Stimulated activated CD4-positive, alpha-beta T cell treated with anti-CD3 and anti-CD28 coated beads, Interleukin-1b, Interleukin-23, amount 100 ng/mL, for 4 hours (primary cell): ENCODE measurements at places on chromosomes 5 and 9.

GRCh38 chr9:22035591-22036011 is 26.5 kb upstream of the CDKN2B start:
- no peak for DNase-seq

DNA sequence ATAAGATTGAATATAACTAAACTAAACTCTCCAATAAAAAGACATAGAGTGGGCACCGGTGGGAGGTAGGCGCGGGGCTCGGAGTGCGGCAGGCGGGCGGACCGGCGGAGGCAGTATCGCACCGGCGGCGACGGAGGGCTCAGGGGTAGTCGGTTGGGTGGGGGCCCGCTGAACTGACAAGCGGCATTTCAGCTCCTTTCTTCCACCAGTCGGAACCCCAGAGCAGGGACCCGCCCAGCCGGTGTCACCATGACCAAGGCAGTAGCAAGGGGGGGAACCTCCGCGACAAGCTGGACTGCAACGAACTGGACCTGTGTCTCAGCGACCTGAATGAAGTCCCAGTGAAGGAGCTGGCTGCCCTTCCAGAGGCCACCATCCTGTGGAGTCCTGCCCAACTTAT is 156.7 kb downstream of the HINT1 start:
- DNase-seq: no peak

- DNase-seq: no peak
Observed at GRCh38 chr9:134327671-134328231, 1.5 kb downstream of the RXRA start.

DNA sequence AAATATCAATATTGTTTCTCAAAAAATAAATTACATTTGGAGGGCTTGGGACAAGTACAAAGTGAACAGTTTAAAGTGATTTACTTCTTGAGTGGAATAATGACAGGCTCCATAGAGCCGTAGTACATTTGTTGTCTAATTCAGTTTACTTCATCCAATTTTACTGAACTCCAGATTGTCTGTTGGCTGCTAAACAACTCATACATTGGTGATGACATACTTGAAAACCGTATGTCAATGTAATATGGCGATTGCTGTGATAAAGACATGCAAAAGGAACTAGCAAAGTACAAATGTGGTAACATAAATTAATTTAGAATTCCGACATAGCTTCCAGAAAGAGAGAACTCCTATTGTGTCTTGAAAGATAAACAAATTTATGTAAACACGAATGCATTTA is 1197.5 kb upstream of the CDH18 start:
- DNase-seq: no peak

DNA sequence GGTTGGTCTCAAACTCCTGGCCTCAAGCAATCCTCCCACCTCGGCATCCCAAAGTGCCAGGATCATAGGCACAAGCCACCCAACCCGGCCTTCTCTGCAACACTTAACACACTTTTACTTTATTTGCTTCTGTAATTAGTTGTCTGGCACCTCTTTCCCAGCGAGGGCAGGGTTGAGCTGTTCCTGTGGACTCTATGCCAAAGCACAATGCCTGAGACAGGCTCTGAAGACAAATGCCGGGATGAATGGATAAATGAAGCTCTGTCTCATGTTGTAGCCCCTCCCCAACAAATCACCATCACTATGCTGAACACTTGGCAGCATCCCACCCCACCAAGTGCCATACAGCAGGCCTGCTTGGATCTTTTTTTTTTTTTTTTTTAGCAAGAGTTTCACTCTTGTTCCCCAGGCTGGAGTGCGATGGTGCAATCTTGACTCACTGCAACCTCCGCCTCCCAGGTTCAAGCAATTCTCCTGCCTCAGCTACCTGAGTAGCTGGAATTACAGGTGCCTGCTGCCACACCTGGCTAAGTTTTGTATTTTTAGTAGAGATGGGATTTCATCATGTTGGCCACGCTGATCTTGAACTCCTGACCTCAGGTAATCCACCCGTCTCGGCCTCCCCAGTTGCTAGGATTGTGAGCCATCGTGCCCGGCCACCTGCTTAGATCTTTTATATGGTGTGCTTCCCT is 21.3 kb downstream of the GPX3 start:
- no peak for DNase-seq

- DNase-seq: no peak
Observed at GRCh38 chr5:139828207-139828895, 32.7 kb downstream of the PSD2 start.

DNA sequence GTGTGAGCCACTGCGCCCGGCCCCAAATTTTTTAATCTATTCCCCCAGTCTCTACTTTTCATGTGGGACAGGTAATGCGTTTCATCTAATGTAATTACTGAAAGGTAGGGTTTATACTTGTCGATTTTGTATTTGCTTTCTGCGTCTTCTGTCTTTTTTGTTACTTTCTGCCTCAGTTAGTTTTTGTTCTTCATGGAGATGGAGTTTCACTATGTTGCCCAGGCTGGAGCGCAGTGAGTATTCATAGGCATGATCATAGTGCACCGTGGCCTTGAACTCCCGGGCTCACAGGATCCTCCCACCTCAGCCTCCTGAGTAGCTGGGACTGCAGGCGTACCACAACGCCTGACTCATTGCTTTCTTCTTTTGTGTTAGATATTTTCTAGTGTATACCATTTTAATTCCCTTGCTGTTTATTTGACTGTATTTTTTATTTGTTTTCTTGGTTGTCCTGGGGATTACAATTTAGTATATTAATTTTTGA is 23.4 kb downstream of the EHMT1 start:
- no peak for DNase-seq

GRCh38 chr5:173808079-173808808 is 79.9 kb upstream of the CPEB4 start:
- DNase-seq: no peak

DNA sequence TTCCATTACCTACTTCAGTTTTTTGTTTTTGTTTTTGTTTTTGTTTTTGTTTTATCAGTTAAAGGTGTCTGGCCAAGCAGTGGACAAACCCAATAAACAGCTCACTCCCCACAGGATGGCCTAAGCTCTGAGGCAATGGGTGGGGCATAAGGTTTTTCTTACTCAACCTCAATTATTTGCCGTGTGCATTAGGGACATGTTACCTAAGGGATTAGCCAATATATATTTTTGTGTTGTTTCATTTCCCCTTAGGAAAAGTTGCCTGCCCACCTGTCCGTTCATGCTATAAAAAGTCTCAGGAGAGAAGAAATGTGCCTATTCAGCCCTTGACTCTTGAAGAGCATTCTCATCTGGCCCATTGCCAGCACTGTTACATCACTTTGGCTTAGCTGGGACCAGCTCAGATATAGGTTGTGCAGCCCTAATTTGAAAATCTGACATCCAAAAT is 7.3 kb downstream of the SH3RF2 start:
- no peak for DNase-seq

- no peak for DNase-seq
Observed at GRCh38 chr9:19465586-19466279, 56.9 kb downstream of the ACER2 start.

GRCh38 chr5:33933723-33934169 is 2.4 kb upstream of the RXFP3 start:
- DNase-seq: no peak

DNA sequence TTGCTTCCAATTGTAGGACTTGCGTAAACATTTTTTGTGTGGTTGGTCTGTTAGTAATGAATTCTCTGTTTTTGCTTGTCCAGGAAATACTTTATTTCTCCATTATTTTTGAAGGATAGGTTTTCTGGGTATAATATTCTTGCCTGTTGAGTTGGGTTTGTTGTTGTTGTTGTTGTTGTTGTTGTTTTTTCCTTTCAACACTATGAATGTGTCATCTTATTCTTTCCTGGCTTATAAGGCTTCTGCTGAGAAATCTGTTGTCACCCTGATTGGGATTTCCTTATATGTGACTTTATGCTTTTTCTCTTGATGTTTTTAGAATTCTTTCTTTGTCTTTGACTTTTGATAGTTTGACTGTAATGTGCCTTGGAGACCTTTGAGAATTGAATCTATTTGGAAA is 39.8 kb downstream of the SLF1 start:
- no peak for DNase-seq

DNA sequence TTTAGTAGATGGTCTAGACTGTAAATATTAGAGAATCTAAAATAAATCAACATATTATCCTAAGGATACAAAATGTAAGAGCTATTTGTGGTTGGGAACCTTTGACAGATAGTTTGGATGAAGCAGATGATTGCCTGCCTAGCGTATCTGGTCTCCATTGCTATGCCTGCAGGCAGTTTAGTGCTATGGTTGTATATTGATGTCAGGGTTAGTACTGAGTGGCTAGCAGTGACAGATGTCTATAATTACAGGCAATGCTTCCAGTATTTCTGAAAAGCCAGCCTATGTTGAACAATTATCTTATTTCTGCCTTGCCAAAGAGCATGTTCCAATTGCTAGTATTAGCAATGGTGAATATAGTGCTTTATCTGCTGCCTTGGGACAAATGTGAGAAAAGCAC is 151.3 kb upstream of the TLX3 start:
- no peak for DNase-seq

DNA sequence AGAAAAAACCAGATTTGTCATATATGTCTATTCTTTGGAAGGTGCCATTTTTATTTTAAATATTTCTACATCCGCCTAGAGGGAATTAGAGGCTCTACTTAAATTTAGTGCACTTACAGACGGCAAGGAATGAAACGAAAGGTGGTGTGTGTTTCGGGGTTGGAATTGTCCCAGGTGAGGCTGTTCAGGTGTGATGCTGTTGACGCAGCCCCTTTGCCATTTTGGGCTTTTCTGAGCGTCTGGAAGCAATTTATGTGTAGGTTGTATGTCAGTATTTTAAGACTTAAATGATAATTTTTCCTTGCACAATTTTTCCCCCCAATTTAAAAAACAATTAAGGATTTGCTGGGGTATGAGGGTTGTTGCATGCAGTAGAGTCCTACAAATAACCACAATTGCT is 2.0 kb downstream of the TENT4A start:
- no peak for DNase-seq

- no peak for DNase-seq
Observed at GRCh38 chr5:31453522-31453921, 78.4 kb downstream of the DROSHA start.

DNA sequence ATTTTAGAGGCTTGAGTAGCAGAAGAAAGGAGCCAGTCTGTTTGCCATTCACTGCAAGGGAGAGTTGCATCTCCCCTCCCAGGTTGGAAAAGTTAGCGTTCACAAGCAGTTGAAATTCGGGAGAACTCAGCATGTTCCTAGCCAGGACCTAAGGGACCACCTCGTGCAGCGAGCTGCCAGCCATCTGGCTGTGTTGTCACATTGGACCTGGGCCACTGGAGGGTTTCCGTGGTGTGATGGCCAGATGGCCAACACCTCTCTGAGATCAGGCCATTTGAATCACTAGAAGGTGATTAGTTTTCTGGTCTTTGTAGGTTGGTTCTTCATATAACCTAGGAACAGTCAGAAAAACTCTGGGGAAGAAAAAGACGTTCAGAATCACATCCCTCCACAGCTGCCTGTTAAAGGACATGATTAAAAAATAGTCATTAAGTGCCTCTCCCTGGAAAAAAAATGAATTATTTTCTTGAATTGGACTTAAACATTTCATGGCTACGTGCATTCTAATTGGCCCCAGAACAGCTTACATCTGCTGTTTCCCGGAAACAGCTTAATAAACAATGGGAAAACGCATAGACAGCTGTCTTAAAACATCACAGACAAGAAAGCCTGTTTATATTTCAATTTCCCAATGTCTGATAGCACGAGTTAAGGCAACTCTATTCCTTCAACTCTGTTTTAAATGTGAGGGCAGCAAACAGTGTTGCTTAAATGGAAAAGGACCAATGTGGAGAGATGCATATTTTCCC is 303.9 kb downstream of the TENT4A start:
- no peak for DNase-seq

DNA sequence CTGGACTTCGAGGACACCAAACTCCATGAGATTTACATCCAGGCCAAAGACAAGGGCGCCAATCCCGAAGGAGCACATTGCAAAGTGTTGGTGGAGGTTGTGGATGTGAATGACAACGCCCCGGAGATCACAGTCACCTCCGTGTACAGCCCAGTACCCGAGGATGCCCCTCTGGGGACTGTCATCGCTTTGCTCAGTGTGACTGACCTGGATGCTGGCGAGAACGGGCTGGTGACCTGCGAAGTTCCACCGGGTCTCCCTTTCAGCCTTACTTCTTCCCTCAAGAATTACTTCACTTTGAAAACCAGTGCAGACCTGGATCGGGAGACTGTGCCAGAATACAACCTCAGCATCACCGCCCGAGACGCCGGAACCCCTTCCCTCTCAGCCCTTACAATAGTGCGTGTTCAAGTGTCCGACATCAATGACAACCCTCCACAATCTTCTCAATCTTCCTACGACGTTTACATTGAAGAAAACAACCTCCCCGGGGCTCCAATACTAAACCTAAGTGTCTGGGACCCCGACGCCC is 1.3 kb downstream of the PCDHGC3 start:
- DNase-seq: no peak

GRCh38 chr5:72623936-72624335 is 116.7 kb upstream of the ZNF366 start:
- no peak for DNase-seq

DNA sequence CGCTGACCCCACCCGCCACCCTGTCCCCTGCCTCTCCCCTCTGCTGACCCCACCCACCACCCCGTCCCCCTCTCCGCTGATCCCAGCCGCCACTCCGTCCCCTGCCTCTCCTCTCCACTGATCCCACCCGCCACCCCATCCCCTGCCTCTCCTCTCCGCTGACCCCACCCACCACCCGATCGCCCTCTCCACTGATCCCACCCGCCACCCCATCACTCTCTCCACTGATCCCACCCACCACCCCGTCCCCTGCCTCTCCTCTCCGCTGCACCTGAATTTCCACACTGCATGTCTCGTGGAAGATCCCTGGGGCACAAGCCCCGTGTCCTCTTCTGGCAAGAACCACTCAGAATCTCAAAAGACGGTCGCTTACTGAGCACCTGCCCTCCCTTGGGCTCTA is 53.4 kb upstream of the OLFM1 start:
- DNase-seq: no peak

DNA sequence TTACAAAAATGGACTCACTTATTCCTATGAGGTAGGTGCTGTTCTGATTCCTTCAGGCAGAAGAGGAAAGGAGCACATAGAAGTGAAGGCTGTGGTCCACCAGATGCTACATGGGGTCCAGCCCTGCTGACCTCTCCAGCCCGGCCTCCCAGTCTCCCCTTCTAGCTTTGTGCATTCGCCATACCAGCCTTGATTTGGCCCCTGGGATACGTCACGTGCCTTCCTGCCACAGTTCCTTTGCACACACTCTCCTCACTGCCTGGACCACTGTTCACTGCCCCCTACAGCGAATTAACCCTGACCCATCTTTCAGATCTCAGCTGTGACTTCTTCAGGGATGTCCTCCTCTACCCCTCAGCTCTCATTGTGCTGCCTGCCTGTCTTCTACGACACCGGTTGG is 32.6 kb downstream of the FGF1 start:
- no peak for DNase-seq

- DNase-seq: no peak
Observed at GRCh38 chr5:133348406-133348805, 263.9 kb downstream of the FSTL4 start.

GRCh38 chr5:36743891-36744772 is 132.4 kb upstream of the NIPBL start:
- DNase-seq: no peak

DNA sequence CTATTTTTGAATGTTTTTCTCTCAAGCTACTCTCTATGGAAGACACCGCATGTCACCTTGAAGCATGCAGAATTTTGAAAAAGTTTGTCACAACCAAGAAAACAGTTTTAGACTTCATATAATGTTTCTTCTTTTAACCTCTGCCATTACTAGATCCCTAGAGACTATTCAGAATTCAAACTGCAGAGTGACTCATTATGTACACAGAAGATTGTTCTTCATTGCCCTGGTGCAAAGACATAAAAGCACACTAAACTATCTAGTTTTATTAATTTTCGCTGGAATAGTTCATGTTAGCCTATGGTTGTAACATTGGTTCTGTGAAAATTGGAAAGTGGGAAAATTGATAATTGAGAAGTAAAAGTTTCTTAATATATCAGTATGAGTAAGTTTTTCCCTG is 18.4 kb downstream of the F2RL2 start:
- no peak for DNase-seq
